SK-N-DZ (cell line): ENCODE measurements at places on chromosomes 4 and X.
A peak's percentile ranks its signal among the peaks of the same experiment; 100 is the strongest.

DNA sequence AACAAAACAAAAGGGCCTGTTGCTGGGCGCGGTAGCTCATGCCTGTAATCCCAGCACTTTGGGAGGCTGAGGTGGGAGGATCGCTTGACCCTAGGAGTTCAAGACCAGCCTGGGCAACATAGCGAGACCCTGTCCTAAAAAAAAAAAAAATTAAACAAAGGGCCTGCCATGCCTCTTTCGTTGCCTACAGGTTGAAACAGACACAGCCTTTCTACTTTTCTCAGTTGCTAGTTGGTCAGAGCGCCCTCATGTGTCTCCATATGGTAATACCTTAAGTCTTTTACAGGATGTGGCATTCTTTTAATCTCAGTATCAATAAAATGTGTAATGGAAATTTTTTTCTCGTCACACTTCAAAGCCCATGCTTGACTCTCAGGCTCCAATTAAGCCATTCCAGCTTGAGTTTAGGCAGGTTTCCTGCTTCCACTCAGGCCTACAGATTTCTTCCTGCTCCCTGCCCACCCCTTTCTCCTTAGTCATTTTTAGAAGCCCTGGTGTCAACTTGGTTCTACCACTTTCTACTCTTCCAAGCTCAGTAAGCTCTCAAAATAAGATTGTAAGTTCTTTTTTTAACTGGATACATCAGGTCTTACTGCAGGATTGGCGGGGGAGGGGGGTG is 4.6 kb upstream of the SOWAHD start:
- no peak for DNase-seq

DNA sequence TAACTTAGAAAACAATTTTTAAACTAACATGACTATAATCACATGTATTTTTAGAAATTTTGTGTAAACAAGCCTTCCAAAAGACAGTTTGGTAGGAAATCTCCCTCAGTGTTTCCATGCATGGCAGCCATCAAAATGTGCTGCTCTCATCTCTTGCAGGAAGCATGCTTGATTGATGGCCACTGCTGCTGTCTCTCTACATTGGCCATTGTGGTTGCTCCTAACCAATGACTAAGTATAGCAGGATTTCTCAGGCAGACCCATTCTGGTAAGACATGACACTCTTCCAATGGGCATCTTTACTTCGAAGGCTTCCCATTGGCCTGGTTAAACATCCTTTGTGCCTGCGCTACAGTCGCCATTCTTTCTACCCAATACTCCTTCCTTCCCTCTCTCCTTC is 78.9 kb upstream of the GUCY1A1 start:
- no peak for DNase-seq

- DNase-seq, result no peak
Observed at GRCh38 chr4:110770353-110770752, 147.5 kb upstream of the PITX2 start.

- DNase-seq, result no peak
Observed at GRCh38 chrX:97238632-97239031, 354.9 kb downstream of the RPA4 start.

DNA sequence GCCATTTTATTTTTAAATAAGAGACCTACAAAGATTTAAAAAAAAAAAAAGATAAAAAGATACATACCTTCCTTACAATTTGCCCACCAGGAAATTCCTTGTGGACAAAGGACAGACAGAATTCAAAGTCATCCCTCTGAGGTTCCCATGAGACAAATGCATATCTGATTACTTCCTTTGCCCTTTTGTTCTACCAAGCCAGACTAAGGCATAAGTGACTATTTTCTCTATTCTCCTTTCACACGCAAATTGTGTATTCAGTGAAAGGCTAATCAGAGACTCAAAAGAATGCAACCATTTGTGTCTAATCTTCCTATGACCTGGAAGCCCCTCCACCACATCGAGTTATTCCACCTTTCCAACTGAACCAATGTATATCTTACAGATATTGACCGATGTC is 691.7 kb downstream of the FAM133A start:
- DNase-seq, result no peak

- no peak for DNase-seq
Observed at GRCh38 chr4:32142075-32142474, 1421.9 kb downstream of the PCDH7 start.

- DNase-seq, result no peak
Observed at GRCh38 chrX:69919749-69920148, 130.0 kb downstream of the AWAT2 start.

- no peak for DNase-seq
Observed at GRCh38 chr4:59518005-59518823, 1681.9 kb upstream of the ADGRL3 start.

DNA sequence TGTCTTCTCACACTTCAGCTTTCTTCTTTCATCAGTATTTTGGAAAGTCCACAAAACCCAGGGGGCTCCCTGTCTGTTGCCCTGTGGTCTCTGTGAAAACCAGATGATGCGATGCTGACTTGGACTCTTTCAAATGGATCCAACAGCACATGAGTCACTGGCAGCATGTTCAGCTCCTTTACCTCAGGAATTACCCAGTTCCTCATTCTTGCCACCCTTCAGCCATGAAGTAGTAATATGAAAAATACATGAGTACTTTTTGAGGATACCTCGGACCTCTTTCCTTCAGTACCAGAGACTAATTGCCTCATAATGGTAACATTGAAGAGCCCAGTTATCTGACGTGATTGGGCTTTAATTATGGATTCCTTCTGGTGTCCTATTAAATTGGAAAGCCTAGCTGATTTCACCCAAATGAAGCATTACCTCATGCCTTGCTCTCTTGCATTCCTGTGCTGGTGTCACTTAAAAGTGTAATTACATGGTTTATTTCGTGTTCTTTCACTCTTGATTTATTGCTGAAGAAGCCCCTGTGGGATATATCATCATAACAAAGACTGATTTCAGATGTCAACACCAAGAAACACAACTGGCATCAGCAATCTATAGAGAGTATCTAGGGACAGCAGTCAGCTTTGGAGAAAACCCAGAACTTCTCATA is 63.4 kb downstream of the NFKB1 start:
- DNase-seq, result no peak

GRCh38 chr4:138579146-138579545 is 337.0 kb upstream of the SLC7A11 start:
- no peak for DNase-seq

- DNase-seq, result no peak
Observed at GRCh38 chr4:36399762-36400353, 118.4 kb downstream of the DTHD1 start.

- DNase-seq, result no peak
Observed at GRCh38 chrX:146385529-146385928, 424.0 kb upstream of the CXorf51B start.

DNA sequence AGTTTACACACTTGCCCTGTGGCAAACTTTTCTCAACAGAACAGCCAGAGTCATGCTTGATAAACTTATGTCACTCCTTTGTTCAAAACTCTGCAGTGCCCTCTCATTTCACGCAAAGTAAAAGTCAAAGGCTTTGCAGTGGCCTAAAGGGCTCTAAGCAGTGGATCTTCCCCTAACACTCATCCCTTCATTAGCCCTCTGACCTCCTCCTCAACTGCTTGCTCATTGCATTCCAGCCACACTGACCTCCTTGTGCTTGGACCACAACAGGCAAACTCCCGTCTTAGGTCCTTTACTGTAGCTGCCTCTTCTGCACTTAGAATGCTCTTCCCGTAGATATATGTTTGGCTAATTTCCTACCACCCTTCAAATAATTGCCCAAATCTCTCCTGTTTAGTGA is 5.6 kb downstream of the PRDM5 start:
- DNase-seq, result no peak

GRCh38 chr4:30943356-30943755 is 223.2 kb downstream of the PCDH7 start:
- DNase-seq, result no peak

GRCh38 chrX:130378024-130378669 is 7.3 kb downstream of the GPR119 start:
- no peak for DNase-seq

GRCh38 chr4:98557194-98557892 is 101.1 kb downstream of the TSPAN5 start:
- DNase-seq, result no peak

GRCh38 chr4:152010710-152011079 is 249.9 kb upstream of the GATB start:
- no peak for DNase-seq

GRCh38 chrX:119181491-119181890 is 53.9 kb upstream of the KIAA1210 start:
- DNase-seq, result no peak

GRCh38 chr4:152983221-152983620 is 47.1 kb downstream of the FHDC1 start:
- DNase-seq, result no peak

GRCh38 chr4:182155806-182156205 is 87.4 kb upstream of the TENM3 start:
- DNase-seq, result peak; percentile 77

- no peak for DNase-seq
Observed at GRCh38 chr4:174627473-174627872, 105.2 kb upstream of the HPGD start.

DNA sequence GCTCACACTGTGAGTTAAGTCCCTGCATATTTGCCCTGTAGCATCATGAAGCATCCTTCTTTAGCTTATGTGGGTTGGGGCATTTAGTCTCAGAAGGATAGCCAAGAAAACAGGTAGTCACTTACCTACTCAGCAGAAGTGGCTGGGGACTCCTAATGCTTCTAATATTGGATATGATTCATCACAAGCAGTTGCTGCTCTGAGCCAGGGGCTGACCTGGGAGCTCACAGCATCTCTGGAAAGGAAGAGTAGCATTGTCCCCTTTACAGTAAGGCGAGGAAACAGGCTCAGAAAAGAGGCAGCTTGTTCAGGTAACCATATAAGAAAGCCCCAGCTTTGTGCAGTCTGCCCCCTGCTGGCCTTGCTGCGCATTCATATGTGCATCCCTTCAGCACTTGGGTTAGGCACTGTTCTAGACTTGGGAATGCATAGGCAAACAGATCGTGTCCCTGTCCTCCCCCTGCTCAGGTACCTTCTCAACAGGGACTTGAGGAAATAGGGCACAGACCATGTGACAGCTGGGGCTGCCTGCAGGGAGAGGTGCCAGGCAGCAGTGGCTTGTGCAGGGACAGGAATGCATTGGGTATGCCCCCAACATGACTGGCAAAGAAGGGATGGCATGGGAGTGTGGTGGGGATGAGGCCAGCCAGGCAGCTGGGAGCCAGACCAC is 35.7 kb upstream of the TBC1D14 start:
- peak; percentile 59 for DNase-seq

- no peak for DNase-seq
Observed at GRCh38 chr4:126593626-126594025, 1039.1 kb upstream of the INTU start.

GRCh38 chr4:153074486-153074885 is 129.8 kb upstream of the TRIM2 start:
- no peak for DNase-seq

DNA sequence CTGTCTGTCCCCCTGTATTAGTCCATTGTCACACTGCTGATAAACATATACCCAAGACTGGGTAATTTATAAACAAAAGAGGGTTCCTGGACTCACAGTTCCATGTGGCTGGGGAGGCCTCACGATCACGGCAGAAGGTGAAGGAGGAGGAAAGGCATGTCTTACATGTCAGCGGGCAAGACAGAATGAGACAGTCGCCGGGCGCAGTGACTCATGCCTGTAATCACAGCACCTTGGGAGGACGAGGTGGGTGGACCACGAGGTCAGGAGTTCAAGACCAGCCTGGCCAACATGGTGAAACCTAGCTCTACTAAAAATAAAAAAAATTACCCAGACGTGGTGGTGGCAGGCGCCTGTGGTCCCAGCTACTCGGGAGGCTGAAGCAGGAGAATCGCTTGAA is 24.7 kb downstream of the IL3RA start:
- DNase-seq, result no peak

- DNase-seq, result no peak
Observed at GRCh38 chr4:75028196-75028854, 95.4 kb downstream of the PARM1 start.

DNA sequence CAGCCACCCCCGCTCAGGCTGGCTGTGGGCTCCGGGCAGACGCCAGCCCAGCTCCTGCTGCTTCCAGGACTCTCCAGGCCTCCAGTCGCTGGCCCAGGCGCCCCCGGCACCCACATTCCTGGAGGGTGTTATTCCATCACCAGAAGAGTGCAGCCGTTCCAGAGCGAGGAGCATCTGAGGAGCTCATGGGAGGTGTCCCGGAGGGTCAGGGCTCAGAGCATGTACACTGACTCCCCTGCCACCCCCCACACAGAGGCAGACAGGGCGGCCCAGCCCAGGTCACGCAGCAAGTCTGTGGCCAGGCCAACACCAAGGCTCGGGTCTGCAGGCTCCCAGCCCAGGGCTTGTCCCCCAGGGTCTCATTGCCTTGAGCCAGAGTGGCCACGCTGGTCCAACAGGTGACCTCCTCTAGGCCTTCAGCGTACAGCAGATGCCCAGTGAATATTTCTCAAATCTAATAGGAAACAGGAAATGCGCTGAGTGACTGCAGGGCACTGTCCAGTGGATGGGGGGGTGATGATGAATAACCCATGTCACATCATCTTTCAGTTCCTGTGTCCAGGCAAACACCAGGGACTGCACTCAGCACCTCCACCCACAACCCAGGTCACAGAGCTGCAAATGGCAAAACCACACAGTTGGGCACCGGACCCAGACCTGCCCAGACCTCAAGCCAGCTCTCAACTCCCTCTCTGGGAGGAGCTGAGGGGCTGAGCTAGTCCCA is 37.2 kb downstream of the ABLIM2 start:
- no peak for DNase-seq

GRCh38 chrX:23434356-23434884 is 99.8 kb downstream of the PTCHD1 start:
- DNase-seq, result no peak

DNA sequence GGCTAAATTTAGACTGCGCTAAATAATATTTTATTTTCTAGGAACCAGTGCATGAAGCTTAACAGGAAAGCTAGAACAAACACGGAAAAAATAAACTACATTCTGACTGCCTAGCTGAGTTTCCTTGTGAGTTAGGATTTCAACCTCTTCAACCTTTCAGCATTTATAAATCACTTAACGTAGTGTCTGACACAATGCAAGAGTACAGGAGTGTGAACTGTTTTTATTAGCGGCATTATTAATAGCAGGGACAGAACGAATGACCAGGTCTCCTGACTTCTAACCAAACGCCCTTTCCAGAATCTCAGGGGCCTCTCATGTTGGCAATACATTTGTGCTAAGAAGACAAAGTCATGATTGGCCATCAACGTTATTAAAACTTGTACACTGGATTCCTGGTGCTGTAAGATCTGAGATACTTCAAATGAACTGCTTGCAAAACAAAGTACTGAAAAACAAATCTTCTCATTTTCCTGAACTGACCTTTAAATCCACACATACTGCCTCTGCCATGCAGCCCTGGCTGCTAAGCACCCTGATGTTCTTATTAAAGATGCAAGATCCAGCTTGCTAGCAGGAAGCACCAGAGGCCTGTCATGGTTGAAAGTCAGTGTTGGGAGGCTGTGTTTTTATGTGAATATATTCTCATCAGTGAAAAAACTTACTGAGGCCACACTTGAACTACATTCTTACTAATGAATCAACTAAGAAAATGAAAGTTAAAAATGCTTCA is 380.4 kb upstream of the CPEB2 start:
- DNase-seq, result no peak

GRCh38 chr4:124085561-124086180 is 626.9 kb downstream of the ANKRD50 start:
- no peak for DNase-seq
